CMK (cell line): ENCODE measurements at places on chromosomes 7 and 10.

GRCh38 chr7:36686499-36686898, 37.8 kb downstream of the AOAH start:
- no peak for DNase-seq

DNA sequence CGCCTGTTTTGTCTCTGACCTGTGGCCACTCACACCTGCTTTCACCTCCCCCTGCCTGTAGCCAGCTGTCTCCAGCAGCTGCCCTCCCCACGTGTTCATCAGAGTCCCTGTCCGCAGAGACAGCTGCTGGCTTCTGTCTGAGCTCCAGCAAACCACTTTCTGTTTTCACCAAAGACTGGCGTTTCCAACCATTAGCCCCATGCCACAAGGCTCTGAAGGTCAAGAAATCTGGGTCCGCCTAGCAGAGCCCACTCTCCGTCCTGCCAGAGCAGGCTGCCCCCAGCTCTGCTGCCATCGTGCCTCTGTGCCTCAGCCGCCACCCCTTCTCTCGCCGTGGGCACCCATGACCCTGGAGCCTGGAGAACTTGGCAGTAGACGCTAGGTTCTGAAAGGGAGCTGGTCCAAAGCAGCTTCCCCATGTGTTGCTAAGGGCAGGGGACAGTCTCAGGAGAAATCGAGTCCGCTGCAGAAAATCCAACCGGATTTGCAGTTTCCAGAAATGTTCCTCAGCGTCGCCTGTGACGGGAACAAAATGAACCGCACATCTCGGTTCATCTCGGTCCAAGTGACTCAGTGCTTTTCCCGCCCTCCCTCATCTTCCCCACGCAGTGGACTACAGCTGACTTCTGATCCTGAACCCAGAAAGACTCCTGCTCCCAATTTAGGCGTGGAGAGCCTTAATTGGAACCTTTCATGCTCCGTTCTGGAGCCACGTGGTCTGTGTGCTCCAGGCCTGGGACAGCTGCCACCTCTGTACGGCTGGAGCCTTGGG, 28.0 kb downstream of the TMEM120A start:
- no peak for DNase-seq

DNA sequence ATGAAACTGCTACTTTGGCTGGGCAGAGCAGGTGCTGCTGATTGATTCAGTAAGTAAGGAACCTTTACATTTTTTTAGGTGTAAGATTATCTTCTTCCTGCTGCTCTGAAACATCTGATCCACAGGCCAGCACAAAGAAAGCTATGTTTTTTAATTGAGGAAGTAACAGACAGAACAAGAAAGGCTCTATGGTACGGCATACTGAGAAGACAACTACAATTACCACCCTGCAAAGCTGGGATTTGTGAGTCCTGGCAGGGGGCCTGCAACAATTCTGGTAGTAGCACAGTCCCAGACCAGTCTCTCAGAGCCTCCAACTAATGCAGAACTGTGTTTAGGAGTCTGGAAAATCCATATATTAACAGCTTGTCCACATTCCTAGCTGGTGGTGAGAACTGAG, 103.0 kb upstream of the LRRTM3 start:
- no peak for DNase-seq

- no peak for DNase-seq
These were observed 185.8 kb downstream of the PTPRN2 start for GRCh38 chr7:158401826-158402225.

DNA sequence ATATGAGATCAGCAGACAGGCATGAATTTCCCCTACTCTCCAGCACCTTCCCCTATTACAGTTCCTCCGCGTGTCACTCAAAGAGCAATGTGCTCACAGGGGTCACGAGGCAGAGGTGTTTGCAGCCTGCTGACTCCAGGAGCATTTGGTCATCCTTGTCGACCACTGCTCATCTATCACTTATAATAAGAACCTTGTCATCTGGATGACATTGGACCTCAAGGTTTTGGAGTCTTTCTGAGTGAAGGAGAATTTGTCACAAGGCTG, 32.9 kb upstream of the PLPP4 start:
- DNase-seq = no peak

- no peak for DNase-seq
These were observed 105.1 kb upstream of the ANLN start for GRCh38 chr7:36284456-36285090.

DNA sequence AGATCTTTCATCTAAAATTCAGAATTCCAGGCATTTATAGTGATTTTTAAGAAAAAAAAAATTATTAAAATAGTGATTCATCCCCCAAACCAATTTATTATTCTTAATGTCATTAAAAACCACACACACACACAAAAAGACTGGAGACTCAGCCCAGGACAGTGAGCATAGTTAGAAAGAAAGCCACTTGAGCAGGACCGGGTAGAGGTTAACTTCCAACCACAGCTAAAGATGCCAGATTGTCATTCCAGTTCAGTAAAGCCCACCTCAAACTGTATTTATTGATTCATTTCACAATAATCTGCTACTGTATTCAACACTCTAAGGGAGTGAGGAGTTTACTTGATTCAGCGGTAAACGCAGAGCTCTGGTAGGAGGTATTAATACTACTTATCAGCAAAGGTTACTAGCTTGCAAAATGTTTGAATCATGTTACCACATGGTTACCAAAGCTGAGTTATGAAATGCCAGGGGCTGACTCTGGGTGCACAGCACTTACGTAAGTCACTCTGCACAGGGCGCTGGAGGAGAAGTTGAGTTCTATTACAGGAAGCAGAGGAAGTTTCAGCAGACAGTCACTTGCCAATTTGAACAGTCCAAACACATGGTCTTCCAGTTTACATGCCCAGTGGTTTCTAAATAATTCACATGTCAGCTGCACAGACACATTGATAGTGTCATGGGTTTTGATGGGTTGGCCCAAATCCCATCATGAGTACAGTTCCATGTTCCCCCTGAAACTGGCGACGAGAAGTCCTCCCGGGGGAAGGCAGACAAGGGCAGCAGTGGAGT, 64.6 kb downstream of the KLF6 start:
- DNase-seq = no peak

- no peak for DNase-seq
These were observed 49.2 kb upstream of the FGFR2 start for GRCh38 chr10:121647401-121647800.

DNA sequence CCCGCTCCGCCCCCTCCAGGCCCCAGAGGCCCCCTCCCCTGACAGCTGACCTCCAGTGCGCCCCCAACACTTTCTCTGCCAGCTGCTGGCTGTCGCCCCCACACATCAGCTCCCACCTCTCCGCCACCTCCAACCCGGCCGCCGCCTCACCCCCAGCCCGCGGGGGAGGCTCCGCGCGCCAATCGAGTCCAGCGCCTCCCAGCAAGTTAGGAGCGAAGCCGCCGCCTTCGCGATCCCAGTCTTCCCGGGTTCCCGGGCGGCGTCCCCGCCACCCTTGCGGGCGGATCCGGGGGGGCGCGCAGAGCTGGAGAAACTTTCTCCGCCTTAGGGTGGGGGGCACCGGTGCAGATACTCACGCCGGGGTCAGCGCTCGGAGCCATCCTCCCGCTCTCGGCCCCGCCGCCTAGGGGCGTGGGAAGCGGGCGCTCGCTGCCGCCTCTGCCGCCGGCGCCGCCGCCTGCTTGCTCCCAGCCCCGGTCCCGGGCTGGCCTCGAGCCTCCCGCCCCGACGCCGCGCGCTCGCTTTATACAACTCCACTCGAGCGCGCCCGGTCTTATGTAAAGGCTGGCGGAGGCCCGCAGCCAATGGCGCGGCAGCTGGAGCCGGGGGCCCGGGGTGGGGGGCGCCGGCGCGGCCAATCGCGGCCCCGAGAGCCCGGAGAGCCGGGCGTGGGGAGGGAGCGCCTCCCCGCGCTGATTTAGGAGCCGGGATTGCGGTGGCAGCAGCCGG, at the start of gene CRTAC1:
CRTAC1 (minus strand) TSS at position 529 of the 729 bp plus-strand sequence; CDS start at position 380, 149 bp downstream.
- DNase-seq = no peak

DNA sequence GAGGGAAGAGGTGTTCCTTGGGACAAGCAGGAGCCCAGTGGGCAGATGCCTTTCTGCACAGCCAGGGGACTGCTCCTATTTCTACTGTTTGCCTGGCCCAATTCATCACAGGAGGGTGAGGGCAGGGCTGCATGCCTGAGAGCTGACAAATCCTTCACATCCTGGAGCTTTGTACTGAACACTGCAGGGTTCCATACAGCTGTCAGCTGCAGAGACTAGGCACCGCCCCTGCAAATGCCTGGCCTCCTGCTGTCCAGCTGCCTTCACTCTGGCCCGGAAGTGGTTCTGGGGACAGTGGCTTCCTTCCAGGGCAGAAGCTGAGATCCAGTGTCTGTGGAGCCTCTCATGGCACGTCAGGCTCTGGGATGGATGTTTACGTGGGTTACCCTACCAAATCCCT, 470.7 kb downstream of the DNAJB6 start:
- no peak for DNase-seq

DNA sequence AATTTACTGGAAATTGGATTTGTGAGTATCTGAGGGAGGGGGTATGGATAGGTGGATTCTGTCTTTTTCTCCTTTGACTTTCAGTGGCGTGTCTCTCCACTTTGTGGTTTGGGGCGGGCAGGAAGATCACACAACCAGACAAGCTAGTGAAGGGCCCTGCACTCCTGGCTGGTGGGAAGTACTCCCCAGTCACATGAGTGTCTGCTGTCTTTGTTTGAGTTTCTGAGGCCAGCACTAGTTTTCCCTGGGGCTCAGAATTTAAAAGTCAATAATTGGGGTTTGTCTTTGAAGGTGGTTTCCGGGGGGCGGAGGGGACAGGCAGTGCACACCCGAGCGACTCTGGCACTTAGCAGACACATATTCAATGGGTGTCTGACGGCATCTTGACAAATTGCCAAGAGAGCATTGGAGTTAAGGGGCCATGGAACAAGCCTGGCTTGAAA, 120.1 kb downstream of the WDFY4 start:
- no peak for DNase-seq

DNA sequence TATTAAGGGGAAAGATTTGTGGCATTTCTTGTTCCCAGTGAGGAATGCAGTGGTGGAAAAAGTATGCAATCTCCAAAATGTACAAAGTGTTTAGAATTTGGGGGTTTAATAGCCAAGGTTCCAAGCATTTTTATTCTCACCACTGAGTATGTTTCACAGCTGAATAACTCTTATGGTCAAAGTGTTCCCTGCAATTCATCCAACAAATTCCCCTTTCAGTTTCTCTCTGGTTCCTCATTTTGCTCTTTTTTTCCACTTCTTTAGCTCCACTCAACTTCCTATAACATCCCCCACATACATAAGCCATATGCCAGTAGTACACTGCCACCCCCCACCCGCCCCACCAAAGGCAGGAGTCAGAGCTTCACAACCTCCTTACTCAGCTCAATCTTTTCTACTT, 4.6 kb downstream of the HECW1 start:
- DNase-seq = no peak

GRCh38 chr10:82277591-82277990, 402.6 kb downstream of the NRG3 start:
- DNase-seq = no peak

- no peak for DNase-seq
These were observed 124.9 kb downstream of the ARHGAP12 start for GRCh38 chr10:31803606-31804351.

GRCh38 chr10:75012471-75012870, 99.0 kb upstream of the SAMD8 start:
- DNase-seq = no peak

DNA sequence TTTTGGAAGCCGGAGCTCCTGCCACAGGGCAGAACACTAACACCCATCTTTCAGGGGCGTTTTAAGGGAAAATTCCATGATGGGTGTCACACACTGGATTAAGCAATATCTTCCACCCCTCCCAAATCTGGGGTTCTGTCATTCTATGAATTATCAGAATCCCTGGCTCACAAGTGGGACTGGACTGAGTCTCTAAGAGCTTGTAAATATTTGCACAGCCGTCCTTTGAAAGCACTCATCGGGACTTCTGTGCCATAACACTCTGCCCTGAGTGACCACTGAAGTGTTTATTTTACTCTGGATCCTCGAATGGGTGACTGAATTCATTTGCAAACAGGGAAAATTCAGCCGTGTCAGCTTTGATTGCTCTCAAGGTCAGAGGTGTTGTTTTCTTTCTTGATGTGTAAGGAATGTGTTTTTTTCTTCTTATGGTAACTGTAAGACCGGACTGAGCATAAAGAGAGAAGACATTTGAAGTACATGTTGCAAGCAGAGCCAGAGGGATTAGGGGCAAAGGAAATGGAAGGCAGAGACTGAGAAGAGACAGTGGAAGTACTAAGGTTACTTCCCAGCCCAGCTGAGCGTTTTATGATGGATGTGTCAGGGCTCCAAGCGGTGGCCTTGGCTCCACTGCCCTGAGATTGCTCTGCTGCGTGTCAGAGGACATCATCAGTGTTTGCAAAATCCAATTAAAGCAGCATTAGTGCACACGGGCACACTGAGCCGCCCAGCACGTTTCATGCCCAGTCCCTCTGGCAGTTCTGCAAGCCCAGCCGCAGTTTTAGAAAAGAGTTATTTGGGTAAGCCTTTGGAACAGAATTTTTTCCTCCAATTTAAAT, 17.7 kb upstream of the GTPBP4 start:
- no peak for DNase-seq

DNA sequence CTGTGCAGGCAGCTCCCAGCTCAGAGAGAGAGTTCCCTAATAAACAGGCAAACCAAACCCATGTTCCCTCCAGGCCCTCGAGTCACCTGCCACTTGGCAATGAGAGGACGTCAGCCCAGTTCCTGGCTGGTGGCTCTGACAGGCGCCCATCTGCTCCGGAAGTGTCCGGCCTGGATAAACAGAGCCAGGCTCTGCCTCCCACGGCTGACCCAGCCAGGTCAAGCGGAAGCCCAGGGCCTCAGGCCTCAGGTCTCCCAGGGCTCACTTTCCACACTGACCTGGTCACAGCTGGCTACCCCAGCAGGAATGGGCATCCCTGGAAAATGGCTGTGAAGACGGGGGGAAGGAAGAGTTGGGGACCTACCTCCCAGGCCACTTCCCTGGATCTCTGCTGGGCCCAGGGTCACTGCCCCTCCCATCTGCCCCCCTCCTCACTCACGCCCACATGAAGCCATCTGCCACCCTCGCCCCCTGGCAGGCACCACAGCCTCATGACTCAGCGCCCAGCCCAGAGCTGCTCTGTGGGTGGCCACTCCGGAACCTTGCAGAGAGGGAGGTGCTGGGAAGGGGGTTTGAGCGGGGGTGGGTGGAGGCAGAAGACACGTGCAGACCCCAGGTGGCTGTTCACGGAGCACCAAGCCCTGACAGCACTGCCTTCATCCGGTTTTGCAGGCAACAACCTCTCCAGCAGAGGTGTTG, 37.4 kb upstream of the DUSP5 start:
- DNase-seq = no peak

- no peak for DNase-seq
These were observed 58.1 kb upstream of the MSMB start for GRCh38 chr10:46104071-46104585.

GRCh38 chr7:73906874-73907273, 45.9 kb downstream of the TMEM270 start:
- no peak for DNase-seq

DNA sequence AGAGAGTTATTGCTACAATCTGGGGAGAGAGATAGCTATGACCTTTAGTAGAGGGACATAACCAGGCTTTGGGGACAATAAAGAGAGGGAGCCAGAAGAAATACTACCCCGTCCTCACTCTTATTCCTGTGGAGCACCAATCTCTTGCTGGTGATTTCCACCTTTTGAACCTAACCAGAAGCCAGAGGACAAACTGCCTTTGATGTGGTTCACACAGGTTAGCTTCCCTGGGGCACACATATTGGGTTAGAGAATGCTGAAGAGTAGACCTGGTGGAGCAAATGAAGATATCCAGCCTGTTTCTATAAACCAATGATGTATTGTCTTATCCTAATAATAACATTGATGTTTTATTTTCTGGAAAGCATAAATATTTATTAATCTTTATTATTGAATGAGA, 399.3 kb downstream of the HTR7 start:
- DNase-seq = no peak

GRCh38 chr10:35579726-35580422, 25.3 kb upstream of the GJD4 start:
- no peak for DNase-seq
